Activated T-helper 2 cell treated with anti-CD3 and anti-CD28 coated beads, Interferon-gamma antibody, Interleukin-2, Interleukin-4, amounts not matched to agents 10 μg/mL and 5 μg/mL and 100 μg/mL, durations not matched to agents 14 hours and 24 hours and 36 hours (primary cell): ENCODE measurements at places on chromosomes 2 and 18. TPM values are rescaled to one million over a fixed set of nuclear protein-coding genes. Genes with fewer than 3 reads are reported as not detected.

Gene ATRAID
- total RNA-seq, result 107 and 114 TPM in 2 replicates

Gene POTEC
- total RNA-seq, result not detected in 2 replicates

GRCh38 chr18:3623769-3624545 lies 174.0 kb downstream of the TGIF1 start:
- DNase-seq, result no peak
- H3K4me3 ChIP-seq, result peak overlapping the region; percentile 60
- H3K27me3 ChIP-seq, result no peaks in the 10 kb centered on the region
- peaks cover 37% of the 10 kb centered on the region for H3K4me1 ChIP-seq

- peak overlapping the region; percentile 89 for H3K4me3 ChIP-seq
- DNase-seq, result peak; percentile 32
- H3K36me3 ChIP-seq, result peaks cover 14% of the 10 kb centered on the region
- H3K27me3 ChIP-seq, result peaks cover 5% of the 10 kb centered on the region
- peak overlapping the region; percentile 97 for H3K27ac ChIP-seq
These were observed 2.7 kb upstream of the TGIF1 start for GRCh38 chr18:3447068-3447894.

DNA sequence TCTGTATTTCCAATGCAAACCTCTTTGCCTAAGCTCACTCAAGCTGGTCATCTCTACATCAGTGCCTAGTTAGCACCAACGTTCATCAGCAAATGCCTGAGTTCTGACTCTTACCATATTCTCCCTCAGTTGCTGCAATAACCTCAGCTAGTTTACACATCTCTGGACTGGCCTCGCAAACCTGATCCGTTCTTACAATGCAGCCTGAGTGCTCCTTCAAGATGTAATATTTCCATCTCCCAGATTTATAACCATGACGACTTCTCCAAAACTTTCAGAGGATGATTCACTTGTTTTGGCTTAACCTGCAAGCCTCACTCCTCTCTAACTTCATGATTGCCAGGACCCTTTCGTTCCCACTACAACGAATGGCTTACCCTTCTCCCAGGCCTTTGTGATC lies 69.7 kb downstream of the DIPK1C start:
- H3K36me3 ChIP-seq, result no peaks in the 10 kb centered on the region
- no peak overlapping the region for H3K27ac ChIP-seq
- H3K4me3 ChIP-seq, result no peak overlapping the region
- peaks cover 17% of the 10 kb centered on the region for H3K4me1 ChIP-seq
- no peak for DNase-seq

DNA sequence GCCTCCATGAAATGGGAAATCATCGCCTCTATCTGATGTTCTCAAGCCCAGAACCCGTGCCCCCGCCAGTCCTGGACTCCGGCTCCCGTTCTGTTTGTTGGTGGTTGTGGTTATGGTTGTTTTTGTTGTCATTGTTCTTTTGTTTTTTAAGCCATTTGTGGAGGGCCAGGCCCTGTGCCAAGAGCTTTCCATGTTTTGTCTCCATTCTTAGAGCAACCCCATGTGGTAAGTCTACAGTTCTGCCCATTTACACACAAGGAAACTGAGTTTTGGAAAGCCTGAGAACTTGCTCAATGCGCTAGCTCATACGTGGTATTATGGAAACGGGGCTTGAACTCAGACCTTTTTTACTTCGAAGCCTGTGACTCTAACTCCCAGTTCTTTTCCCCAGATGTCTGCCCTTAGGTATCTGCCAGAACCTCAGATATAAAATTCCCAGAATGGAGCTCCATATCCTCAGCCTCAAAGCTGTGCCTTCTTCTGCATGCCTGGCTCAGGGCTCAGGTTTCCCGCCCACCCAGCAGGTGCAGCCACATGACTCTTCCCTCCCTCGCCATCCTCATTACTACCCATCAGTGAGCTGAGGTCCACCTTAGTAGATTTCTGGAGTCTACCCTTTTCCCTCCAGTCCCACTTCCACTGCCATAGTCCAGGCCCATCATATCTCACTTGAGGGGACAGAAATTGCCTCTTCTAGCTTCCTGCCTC lies 194.1 kb downstream of the KLHL29 start:
- no peaks in the 10 kb centered on the region for H3K4me1 ChIP-seq
- no peaks in the 10 kb centered on the region for H3K27me3 ChIP-seq
- DNase-seq, result no peak
- H3K4me3 ChIP-seq, result no peak overlapping the region
